Nucleus accumbens (tissue), 56 donors: ENCODE measurements at places on chromosomes 16 and 17.
A peak's percentile ranks its signal among the peaks of the same experiment; 100 is the strongest.

- DNase-seq: no peak
Observed at GRCh38 chr17:46991617-46992016, 12.6 kb upstream of the RPRML start.

- DNase-seq: no peak
Observed at GRCh38 chr17:14580499-14580898, 279.6 kb downstream of the HS3ST3B1 start.

DNA sequence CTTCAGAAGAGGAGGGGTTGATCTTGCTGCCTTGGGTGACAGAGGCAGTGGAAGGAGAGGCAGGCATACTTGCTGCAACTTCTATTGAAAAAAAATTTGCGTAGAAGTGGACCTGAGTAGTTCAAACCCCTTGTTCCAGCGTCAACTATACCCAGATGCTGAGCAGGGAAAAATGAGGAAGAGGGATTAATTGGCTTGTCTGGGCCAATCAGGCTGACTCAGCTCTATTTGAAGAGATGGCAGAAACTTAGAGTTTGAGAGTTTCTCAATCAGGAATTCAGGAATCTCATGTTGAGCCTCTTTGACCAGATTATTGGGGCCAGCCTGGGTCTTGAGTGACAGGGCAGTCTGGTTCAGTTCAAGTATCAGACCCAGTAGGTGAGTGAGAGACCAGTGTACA lies 17.6 kb downstream of the CASC3 start:
- no peak for DNase-seq

DNA sequence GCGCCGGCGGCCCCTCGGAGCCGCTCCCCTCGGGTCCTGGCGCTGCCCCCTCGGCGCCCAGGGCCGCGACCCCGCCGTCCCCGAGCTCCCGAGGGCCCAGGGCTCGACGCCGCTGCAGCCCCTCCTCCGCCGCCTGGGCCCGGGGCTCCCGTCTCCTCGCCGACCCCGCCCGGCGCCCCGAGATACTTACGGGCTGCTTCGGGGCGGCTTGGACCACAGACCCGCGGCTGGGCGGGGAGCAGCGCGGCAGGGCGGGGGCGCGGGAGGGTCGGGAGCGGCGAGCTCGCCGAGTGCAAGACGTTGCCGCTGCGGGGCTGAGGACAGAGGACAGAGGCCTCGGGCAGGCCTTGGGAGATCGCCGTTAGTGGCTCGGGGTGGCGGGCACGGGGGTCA lies 290 bp downstream of the TOB1 start:
- no peak for DNase-seq

DNA sequence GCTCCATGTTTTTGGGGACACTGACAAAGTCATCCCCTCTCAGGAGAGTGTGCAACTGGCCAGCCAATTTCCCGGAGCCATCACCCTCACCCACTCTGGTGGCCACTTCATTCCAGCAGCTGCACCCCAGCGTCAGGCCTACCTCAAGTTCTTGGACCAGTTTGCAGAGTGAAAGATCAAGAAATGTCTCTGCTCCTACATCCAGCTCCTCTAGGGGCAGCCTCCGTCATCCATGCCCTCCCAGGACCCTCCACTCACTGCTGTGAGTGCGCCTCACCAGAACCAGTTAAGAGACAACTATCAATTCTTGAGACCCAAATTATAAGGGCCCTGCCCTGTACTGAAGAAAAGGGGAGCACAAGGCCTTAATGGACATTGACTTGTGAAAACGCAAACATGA lies 1.1 kb downstream of the OVCA2 start:
- no peak for DNase-seq

DNA sequence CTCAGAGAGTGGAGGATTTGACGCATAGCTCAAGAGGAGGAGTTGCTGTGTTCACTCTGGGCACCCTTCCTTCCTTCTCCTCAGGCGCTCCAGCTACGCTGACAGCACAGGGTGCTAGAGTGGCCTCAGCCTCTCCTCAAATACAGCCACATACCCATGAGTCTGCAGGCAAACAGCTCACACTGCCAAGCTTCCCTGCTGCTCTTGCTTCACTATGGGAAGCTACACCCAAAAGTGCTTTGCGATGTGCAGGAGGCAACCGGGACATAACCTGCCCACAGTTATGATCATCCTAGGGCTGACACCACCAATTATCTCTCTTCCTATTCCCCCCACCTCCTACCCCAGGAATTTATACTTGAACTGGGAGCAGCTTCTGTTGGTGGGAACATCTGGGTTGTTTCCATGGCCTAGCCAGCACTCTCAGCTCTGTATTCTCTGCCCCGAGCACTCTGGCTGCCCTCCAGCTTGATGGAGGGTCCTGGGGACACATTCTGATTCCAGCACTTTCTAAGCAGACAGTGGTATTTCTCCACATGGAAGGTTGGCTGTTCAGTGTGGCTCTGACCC lies 40.3 kb upstream of the SREBF1 start:
- no peak for DNase-seq

- DNase-seq: no peak
Observed at GRCh38 chr17:49443862-49444261, 29.2 kb upstream of the PHB1 start.

- DNase-seq: no peak
Observed at GRCh38 chr17:60792250-60792898, 114.7 kb downstream of the BCAS3 start.

DNA sequence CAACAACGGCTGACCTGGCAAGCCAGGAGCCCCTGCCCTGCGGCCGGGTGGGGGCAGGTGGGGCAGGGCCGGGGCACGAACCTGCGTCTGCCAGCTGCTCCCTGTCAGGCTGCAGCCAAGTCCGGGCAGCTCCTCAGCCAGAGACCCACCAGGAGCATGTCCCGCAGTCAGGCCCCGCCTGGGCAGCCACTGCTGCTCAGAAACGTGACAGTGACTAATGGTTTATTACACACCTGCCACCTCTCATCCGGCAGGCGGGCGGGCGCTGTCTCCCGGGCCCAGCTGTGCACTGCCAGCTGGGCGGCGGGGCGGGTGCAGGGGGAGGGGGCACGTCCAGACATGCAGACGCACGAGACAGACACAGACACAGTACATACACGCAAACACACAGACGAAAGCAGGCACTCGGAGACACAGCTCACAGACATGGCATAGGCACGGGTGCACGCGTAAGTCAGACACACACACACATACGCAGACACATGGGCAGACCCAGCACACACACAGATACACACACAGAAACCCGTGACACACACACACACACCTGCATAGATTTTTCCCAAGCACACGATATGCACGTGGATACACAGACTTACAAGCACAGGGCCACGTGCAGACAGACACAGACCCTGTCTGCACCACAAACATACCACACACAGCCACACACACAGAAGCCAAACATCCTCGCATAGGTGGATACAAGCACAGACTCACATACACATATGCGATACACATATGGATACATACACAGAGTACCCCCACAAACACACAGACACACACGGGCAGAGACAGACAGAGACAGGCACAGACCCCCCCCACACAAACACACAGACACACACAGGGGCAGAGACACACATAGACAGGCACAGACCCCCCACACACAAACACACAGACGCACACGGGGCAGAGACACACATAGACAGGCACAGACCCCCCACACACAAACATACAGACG lies 248.3 kb upstream of the CIBAR2 start:
- no peak for DNase-seq

DNA sequence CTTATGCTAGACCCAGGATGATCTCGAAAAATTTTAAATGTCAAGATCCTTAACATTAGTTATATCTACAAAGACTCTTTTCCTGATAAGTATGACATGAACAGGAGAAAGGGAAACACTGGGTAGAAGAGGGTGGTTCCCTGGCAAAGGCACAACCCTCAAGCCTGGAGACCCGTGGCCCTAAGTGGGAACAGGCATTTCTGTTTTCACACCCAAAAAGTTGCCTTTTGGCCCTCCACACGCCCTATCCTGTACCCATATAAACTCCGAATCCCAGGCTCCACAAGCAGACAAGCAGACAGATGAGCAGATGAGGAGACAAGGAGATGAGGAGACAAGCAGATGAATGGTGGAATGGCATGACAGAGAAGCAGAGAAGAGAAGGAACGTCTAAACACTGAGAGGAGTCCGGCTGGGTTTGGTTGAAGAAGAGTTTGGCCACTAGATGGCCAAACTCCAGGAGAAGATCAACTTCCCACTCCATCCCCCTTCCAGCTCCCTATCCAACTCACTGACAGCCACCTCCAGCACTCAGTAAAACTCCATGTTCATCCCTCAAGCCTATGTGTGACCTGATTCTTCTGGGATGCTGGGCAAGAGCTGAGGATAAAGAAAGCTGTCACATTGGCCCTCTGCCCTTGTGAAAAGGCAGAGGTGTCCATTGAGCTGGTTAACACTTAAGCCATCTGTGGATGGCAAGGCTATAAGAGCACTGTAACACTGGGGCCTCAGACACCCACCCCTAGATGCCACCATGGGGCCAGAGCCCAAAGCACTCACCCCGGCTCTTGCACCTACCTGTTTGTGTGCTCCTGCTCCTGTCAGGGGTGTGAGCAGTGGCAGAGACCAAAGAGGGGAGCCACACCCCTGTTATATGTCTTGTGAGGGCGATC lies 139.6 kb upstream of the FAM20A start:
- DNase-seq: no peak

- DNase-seq: no peak
Observed at GRCh38 chr16:66481943-66482390, 54.9 kb downstream of the BEAN1 start.

DNA sequence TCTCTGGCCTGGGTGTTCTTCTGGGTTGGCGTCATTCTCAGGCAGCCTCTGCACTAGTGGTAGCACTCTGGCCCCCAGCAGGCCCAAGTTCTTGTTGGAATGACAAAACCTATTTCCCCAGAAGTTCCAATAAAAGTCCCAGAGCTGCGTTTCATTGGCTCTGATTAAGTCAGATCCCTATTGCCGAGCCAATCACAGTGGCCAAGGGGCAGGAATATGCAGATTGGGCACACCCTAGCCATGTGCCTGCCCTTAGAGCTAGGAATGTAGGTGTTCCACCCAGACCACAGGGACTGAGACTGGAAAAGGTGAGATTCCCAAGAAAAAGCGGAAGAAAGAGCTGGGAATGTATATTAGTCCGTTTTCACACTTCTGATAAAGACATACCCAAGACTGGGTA lies 44.9 kb upstream of the POLR3E start:
- DNase-seq: no peak

DNA sequence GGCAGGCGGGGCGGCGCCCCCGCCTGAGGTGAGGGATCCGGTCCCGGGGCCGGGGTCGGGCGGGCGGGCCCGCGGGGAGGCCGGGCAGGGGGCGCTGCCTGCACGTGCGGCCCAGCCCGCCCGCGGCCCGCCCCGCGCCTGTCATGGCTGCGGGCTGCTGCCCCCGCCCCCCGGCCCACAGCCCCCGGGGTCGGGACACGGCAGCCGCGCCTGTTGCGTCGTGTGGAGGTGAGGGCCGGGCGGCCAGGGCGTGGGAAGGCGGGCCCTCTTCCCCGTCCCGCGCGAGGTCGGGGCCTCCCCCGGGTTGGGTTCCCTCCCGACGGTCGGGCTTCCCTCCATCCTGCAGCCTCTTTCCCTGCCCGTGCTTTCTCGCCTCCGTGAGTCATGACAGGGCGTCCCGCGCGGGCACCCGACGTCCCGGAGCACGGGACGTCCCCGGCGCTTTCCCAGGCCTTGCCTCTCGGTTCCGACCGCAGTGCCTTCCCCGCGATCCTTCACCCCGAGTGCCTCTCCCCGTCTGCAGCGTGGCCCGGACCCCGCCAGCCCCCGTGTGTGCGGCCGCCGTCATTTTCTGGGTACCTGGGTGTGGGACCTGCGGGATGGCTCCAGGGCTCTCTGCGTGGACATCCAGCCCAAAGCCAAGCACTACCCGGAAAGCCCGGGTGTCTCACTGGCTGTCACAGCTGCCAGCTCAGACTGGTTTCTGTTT lies 76.7 kb downstream of the CHD9 start:
- peak; percentile 37 for DNase-seq

- DNase-seq: no peak
Observed at GRCh38 chr17:76541739-76542454, 2.1 kb downstream of the PRCD start.

GRCh38 chr17:78281249-78281845 lies 49.9 kb downstream of the TMEM235 start:
- DNase-seq: no peak

GRCh38 chr17:49567104-49567521 lies 8.6 kb upstream of the NXPH3 start:
- no peak for DNase-seq

DNA sequence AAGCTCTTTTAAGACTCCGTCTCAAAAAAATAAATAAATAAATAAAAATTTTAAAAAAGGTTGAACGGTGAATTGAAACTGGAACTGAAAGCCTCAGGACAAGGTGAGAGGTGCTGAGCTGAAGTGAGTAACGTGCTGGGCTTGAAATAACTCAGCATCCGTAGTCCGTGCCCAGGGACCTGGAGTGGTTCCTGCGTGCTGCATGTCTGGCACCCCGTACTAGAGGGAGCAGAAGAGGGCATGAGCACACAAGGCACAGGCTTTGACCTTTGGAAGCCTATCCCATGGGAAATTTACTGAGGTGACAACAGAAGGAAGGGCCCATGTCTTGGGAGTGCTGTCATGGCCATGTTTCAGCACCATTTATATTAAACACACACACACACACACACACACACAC lies 4.5 kb upstream of the MEIOB start:
- no peak for DNase-seq

DNA sequence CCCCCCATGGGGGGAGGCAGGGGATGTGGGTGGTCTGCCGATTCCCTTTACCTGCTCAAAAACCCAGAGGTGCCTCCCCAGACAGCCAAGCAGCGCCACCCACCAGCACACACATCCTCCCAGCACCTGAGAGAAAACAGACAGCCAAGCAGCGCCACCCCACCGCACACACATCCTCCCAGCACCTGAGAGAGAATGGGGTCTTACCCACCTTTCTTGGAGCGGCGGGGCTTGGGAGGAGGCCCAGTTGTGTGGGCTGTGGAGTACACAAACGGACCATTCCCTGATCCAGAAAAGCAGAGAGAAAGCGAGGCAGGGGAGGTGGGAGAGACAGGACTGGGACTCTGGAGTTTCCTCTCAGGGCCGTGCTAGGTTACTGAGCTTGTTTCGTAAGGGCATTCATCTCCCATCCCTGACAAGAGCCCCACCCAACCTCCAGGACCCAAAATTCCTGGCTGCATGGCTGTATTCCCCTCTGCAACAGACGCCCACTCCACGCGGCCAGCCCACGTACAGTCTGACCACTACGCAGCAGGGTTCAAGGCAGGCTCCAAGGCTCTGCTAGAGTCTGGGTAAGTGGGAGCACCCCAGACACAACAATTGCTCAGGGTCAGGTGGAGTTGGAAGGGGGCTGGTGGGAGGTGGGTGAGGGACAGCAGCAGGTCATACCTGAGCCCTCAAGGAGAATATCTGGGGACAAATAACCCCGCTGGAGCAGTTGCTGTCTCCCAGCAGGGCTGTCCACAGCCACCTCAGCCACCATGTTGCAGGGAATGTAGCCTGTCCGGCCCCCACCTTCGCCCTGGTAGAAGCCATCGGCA lies 22.3 kb downstream of the TSPOAP1 start:
- DNase-seq: no peak

- DNase-seq: no peak
Observed at GRCh38 chr17:18069101-18069500, 18.6 kb upstream of the DRG2 start.

GRCh38 chr17:7213895-7214299 lies 5.7 kb downstream of the DLG4 start:
- DNase-seq: peak; percentile 84
